ENCODE measurements at places on chromosomes 6 and 20.

GRCh38 chr6:37543361-37543760 lies 43.7 kb upstream of the CCDC167 start:
- DNase-seq = no peak

- DNase-seq = no peak
Observed at GRCh38 chr6:139588734-139589593, 214.5 kb upstream of the CITED2 start.

DNA sequence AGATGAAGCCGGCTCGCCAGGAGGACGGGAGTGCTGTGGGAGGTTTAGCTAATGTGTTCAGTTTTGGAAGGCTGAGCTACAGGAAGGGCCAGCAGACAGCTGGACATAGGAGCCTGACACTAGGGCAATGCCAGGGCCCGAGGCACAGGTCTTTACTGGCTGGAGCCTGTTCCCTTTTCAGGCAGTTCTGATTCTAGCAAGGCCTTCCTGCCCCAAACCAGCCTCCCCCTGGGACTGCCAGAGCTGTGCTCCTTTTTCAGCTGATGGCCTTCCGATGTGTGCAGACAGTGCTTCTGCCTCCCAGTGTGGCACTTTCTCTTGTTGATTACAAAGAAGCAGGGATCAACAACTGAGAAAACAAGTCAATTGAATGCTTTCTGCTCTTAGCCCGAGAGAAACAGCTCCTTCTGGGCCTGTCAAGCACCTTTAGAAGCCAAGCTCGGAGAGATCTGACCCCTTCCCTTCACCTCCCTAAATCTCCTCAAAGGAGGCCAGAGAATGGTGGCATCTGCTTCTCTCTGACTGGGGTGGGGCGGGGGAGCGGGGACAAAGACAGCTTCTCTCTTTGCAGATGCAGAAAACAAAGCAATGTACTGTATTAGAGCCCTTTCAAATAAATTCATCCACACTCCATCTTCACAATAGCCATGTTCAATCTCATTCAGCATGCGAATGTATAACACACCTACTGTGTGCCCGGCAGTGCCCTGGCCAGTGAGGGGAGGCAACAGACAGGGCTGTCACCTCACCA lies 63.2 kb downstream of the RAB44 start:
- DNase-seq = no peak

DNA sequence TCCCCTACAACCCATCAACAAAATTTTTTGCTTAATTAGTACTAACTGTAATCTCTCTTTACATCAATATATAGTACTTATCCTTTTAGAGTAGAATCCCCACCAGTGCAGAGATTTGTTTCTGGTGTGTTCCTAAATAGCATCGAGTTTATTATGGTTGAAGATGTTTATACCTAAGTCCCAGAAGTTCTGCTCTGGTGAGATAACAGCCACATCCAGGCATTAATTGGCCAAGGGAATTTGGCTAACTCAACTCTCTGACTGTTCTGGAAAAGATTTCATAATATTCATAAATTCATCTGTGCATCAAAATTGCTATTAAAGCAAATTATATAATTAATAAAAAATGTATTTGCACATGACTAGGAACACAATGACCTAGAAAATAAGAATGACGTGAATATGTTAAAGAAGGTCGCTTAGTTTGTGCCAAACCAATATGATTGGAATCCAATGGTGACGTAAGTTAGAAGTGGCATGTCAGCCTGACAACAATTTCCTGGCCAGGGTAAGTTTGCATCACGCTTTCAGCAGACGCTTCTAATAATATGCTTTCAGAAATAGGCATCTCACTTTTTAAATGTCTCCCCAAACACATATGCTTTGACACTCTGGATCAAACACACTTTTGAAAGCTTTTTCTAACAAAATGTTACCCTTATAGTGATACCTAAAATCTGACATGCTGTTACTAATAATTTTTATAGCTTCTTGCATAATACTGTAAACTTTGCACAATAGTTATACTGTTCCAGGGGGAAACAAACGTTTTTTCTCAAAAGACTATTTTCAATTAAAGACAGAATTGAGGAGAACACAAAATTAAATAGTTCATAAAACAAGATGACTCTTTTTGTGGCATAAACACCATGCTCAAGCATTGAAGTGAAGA lies 236.7 kb downstream of the TENT5A start:
- DNase-seq = no peak

Data from Right ventricle myocardium inferior (tissue), 1 donor.